ENCODE measurements at places on chromosomes 11 and 22.
A peak's percentile ranks its signal among the peaks of the same experiment; 100 is the strongest.

DNA sequence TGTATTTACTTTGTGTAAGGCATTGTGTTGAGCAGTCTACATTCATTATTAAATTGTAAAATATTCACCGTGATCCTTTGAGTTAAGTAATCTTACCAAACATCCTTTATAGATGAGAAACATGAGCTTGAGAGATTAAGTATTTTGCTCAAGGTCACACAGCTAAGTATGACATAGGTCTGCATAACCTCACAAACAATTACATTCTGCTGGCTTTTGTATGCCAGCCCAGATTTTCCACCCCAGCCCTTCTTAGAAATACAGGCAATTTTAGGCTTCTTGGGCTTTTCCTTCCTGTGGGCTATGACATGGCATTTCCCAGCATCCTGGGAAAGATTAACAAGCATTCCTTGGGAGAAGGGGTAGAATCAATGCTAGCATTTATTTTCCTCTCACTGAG lies 357.3 kb downstream of the NELL1 start:
- no peak for DNase-seq

- no peak for DNase-seq
These were observed 27.0 kb upstream of the MTMR2 start for GRCh38 chr11:95950905-95951304.

- DNase-seq = no peak
These were observed 18.0 kb downstream of the TBC1D22A start for GRCh38 chr22:46780453-46780852.

DNA sequence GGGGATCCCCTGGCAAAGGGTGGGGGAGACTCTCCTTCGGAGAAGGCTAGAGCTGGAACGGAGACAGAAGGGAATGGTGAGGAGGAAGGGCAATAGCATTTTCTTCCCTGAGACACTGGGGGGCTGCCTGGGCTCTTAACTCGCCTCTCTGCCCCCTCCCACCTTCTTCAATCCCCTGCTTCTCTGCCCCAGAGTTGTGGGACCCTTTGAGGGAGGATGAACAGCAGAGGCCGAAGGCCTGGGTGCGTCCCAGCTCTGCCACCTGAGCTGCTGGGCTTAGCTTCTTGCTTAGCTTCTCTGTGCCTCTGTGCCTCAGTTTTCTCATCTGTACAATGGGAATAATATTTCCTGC lies 72.4 kb downstream of the RTL6 start:
- DNase-seq = no peak

DNA sequence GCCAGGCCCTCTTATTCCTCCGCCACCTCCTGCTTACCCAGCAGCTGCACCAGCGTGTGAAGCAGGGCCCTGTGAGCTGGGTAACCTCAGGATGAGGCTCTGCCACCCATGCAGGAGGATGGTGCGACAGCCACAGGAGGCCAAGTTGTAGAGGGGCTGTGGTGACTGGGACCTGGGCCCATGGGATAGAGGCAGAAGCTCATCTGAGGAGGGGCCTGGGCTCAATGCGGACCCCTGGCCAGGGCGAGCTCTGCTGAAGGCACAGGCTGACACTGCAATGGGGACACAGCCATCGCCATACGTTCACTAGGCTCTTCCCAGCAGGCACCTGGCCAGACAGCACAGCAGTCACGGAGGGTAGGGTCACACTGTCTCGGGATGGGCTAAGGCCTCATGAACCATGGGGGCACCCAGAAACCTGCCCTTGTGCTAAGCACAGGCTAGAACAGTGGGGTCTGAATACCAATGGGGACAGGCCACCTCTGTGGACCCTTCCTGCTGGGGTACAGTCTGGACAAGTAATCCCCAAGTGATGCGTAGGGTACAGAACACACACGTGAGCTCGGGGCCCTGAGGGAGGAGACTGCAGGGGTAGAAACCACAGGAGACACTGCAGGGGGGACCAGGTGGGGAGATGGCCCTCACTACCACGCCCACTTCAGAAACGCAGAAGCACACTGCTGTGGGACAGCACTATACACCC lies 35.3 kb downstream of the GNB1L start:
- no peak for DNase-seq

DNA sequence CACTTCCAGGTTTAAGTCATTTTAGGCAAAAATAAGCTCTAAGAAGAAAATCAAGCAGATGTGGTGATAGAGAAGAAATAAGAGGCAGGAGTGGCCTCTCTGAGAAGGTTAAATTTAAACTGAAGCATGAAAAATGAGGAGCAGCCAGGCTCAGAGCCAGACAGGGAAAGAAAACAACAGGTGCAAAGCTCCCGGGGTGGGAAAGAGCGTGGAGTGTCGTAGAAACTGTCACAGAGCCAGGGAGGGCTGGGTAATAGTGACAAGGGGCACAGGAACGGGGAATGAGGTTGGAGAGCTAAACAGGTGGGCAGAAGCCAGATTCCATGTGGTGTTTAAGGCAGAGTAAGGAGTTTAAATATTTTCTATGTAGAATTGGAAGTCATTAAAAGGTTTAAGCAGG lies 132.1 kb upstream of the BLID start:
- DNase-seq = no peak

DNA sequence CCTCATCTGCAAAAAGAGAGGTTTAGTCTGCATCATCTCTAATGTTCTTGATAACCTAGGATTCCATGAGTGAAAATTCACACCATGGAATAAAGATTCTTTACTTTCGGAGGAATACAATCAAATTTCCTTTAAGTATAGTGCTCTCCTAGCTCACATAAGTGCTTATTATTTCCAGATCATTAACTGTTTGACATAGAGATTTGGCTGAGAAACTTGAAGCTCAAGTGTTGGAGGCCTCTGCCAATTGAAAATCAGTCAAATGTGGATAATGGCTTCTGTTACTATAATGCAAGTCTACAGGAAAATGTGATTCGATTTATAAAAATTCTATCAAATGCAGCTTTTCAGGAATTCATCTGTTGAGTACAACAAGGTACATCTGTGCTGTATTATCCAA lies 144.6 kb downstream of the KIF18A start:
- no peak for DNase-seq

- DNase-seq = no peak
These were observed 46.6 kb downstream of the KCNQ1OT1 start for GRCh38 chr11:2653198-2653551.

GRCh38 chr11:95608093-95608492 lies 181.5 kb downstream of the FAM76B start:
- no peak for DNase-seq

DNA sequence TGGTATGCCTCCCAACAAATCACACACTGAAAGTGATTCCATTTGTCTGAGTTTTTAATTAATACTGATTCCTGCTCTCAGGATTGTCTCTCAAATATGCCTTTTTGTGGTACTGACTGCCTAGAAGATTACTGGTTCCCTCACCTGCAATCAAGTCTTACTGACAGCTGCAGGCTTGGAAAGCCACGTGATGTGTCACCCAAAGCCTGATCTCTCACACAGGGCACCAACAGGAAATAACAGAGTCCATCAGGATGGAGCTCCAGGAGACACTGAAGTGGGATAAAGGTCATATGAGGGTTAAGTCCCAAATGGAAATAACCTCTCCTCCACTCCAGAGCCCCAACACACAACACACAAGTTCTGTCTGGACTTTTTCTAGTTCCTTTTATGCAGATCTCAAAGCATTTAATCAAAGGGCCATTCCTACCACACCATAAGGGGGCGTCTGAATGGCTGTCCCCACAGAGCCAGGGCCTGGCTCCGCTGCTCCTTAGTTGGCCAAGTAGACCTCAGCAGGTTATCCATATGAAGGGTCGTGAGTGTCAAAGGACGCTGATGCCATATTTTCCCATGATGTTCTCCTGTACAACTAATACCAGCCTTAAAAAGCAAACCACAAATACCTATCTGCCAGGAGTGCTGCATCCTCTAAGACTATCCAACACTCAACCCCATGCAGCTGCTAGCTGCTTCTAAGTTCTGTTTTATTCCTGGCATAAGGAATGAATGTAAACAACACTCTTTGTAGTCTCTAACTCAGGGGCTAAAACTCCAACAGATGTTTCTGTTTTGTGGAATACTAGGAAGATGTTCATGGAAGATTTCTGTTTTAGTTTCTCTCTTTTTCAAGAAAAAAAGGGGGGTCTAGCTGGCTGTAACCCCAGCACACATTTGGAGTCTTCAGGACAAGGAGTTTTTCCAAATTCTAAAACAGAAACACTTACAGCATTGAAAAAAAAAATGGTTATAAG lies 13.0 kb downstream of the SCUBE2 start:
- no peak for DNase-seq

GRCh38 chr11:85823816-85824215 lies 12.9 kb upstream of the SYTL2 start:
- peak; percentile 4 for DNase-seq

- no peak for DNase-seq
These were observed 1106.8 kb upstream of the RAG2 start for GRCh38 chr11:37704791-37705190.

Measured in stimulated activated CD8-positive, alpha-beta memory T cell treated with anti-CD3 and anti-CD28 coated beads, Interleukin-15, amount 100 ng/mL, for 4 hours (primary cell).